ENCODE measurements at places on chromosomes 2 and 18.

DNA sequence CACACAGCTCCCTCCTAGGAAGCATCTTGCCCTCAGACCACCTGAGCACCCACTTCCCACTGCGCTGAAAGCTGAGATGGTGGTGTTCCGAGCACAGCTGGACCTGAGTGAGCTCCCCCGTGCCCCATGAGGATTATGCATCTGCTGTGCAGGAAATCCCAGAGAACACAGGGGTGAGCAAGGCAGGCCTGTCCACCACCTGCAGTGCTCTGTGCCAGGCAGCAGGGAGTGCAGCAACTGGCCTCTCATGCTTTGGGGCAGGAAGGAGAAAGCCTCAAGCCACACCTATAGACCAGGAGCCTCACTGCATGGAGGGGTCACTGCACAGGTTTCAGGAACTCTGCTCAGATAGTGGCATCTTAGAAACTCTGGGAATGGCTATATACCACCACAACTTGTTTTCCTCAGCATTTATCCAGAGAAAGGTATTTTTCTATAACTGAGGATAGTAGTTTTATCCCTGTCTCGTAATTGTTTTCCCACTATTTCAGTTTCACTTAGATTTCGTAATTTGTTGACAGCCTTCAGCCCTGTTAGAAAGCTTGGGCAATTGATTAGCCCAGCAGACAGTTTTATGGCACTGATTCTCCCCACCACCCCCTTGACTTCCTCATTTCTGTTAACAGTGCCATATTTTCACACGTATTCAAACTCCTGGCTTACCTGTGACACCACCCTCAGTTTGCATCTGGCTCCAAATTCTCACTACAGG is 144.3 kb upstream of the DAPL1 start:
- DNase-seq, result no peak

DNA sequence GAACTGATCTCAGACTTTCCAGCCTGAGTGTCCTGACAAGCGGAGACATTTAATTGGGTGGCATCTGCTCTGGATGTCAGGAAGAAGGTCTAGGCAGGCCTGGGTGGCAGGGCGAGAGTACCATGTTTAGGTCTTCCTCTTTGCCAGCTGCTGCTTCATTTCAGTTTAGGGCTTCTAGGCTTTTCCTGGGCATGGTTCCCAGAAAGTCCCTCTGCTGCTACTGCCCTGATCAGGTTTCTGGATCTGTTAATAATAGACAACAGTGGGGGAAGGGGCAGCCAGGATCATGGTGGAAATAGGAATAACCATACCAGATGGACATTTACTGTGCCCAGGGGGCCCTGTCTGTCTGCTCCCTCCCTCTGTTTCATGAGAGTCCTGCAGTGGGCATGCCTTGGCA is 2.3 kb upstream of the PLCD4 start:
- DNase-seq, result no peak

DNA sequence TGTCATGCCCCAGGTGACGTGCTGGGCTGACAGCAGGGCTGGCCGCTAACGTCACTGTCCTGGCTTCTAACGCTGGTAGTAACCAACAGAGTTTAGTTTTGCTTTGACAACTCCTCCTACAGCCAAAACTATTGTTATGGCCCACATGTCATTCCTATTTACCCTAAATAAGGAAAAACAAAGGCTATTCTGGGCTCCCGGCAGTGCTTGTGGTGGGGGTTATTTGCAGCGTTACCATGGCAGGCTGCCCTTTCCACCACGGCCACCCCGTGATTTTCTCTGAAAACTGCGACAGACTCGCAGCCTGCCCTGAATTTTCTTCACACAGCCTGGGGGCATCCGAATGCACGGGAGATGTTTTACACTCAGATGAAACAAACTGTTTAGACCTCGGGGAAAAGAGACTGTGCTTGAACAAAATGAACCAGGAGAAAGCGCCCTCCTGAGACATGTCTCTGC is 115.2 kb downstream of the FAM210A start:
- no peak for DNase-seq

DNA sequence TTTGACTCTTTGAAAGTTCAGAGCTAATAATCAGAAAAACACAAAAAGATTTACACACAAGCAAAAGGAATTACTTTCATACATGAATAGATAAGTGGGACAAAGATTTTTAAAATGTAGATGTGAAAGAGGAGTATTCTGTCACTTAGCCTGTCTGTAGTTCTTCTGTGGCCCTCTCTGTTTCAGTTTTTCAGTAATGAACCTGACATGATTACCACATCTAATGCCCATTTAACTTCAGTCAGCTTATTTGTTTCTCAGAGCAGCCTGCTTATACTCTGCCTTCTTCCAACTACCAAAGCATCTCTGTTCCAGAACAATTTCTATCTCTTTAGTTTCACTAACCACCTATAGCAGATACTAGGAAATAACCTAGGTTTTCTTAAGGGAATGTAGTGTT is 34.4 kb upstream of the ACADL start:
- DNase-seq, result no peak

DNA sequence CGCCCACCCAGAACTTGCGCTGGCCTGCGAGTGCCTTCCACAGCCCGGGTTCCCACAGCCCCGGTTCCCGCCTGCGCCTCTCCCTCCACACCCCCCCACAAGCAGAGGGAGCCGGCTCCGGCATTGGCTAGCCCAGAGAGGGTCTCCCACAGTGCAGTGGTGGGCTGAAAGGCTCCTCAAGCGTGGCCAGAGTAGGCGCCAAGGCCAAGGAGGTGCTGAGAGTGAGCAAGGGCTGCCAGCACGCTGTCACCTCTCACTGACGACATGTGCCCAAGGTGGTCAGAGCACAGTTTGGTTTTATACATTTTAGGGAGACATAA is 15.3 kb upstream of the PXDN start:
- no peak for DNase-seq

DNA sequence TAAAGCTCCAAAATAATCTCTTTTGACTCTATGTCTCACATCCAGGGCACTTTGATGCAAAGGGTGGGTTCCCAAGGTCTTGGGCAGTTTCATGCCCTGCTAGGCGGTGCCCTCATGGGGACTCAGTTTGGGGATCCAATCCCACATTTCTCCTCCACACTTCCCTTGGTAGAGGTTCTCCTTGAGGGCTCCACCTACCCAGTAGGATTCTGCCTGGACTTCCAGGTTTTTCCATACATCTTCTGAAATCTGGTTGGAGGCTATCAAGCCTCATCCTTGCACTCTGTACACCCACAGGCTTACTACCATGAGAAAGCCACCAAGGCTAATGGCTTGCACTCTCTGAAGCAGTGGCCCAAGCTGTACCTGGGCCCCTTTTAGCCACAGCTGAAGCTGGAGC is 49.8 kb upstream of the ERMN start:
- DNase-seq, result no peak

- DNase-seq, result peak; percentile 85
Measured at GRCh38 chr2:39620067-39620466, 45.6 kb upstream of the TMEM178A start.

GRCh38 chr18:40120796-40121391 is 1834.1 kb upstream of the PIK3C3 start:
- no peak for DNase-seq

- DNase-seq, result no peak
Measured at GRCh38 chr2:157164370-157164769, 93.1 kb upstream of the GALNT5 start.

GRCh38 chr2:84194949-84195644 is 264.0 kb downstream of the SUCLG1 start:
- no peak for DNase-seq

DNA sequence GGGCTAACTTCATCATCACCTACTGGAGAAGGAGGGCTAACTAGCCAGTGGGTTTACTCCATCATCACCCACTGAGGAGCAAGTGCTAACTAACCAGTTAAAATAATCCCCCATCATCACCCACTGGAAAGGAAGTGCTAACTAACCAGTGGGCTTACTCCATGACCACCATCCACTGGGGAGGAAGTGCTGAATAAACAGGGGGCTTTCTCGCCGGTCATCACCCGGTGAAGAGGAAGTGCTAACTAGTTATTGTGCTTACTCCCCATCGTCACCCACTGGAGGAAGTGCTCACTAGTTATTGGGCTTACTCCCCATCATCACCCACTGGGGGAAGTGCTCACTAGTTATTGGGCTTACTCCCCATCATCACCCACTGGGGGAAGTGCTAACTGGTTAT is 124.4 kb upstream of the SALL3 start:
- DNase-seq, result no peak

- DNase-seq, result no peak
Measured at GRCh38 chr2:48116497-48116896, 210.2 kb upstream of the FBXO11 start.

DNA sequence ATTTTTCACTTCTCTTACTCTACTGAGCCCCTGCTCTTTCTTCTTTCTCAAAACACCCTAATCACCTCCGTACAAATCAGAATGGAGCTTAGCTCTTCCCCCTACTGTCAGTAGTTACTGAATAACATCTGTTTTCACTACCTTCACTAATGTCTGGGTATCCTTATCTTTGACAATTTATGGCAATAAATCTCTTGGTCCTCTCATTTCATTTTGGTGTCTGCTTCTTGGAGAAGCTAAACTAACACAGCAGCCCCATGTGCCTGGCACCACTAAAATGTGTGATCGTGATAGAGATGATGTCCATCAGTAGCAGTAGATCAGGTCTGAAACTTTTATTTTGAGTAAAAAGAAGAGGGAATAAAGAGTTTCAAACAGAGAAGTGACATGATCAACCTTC is 496.5 kb downstream of the PID1 start:
- no peak for DNase-seq

GRCh38 chr2:96788442-96789244 is 27.4 kb upstream of the CNNM3 start:
- no peak for DNase-seq

GRCh38 chr2:78992451-78992806 is 33.1 kb upstream of the REG3G start:
- DNase-seq, result no peak

GRCh38 chr2:65424391-65424790 is 8.0 kb downstream of the SPRED2 start:
- DNase-seq, result no peak

DNA sequence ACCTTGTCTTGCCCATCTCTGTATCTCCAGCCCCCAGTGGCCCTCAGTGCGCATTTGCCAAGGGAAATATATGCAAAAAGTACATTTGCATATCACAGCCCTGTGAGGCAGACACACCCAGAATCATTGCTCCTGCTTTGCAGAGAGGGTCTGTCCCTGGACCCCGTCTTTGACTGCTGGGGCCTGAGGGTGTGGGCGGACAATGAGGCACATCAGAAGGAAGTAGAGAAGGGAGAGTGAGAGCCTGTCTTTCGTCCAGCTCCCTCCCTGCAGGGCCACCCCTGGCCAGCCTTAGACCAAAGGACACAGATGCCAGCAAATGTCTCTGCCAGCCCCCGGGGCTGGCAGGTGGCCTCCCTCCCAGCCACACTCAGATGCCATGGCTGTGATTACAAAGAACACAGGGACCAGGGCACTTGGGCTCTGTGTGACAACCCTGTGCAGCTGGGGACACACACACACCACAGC is 516.2 kb upstream of the MYT1L start:
- DNase-seq, result no peak

- DNase-seq, result no peak
Measured at GRCh38 chr2:99275882-99276281, 20.4 kb upstream of the LYG2 start.

DNA sequence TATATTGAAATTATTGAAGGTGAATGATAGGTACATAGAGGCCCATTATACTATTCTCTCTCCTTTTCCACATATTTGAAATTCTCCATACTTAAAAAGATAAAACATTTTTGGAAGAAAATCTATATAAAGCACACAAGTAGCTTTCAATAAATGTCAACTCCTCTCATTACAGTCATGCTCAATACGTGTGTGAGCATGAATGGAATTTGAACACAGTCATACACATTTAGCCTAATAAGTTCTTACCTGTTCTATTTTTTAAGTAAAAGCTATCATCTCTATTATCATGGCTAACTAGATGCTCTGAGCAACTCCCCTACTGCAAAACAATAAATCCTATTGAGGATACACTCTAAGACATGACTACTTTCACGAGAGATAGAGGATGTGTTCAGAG is 41.9 kb upstream of the SPATS2L start:
- no peak for DNase-seq

- DNase-seq, result no peak
Measured at GRCh38 chr2:126792993-126793392, 105.7 kb upstream of the TEX51 start.

- DNase-seq, result no peak
Measured at GRCh38 chr2:70935468-70936164, at the start of gene ATP6V1B1. Gene ATP6V1B1 (plus strand): TSS chr2:70935900. CDS start chr2:70935955, 55 bp downstream.

- DNase-seq, result no peak
Measured at GRCh38 chr2:19255481-19255880, 102.9 kb downstream of the OSR1 start.

- DNase-seq, result no peak
Measured at GRCh38 chr2:143906850-143907249, 613.1 kb downstream of the ZEB2 start.

DNA sequence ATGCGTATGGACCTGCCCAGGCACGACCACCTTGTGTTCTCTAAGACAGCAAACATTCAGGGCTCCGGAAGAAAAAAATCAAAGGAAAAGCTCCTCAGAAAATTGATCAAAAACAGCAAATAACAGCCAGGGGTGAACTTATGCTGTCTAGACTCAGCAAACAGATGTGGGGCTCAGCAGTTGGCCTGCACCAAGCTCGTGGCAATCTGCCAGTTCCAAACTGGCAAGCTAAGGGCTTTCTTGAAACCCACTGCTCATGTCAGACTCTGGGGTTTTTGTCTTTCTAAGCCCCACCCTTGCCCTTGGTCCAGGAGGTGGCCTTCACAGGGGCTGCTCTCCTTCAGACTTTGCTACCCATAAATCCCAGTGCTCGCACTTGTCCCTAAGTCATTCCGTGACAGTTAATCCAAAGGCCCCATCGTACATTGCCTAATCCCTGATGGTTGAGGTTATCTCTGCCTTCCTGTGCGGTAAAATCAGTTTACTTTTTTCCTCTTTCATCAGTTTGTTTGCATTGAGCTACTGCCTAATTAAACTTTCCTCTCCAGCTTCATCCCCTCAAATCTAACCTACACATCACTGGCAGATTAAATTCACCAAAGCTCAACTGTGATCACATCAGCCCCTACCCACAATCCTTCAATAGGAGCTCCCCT is 408.0 kb downstream of the LRATD1 start:
- no peak for DNase-seq

DNA sequence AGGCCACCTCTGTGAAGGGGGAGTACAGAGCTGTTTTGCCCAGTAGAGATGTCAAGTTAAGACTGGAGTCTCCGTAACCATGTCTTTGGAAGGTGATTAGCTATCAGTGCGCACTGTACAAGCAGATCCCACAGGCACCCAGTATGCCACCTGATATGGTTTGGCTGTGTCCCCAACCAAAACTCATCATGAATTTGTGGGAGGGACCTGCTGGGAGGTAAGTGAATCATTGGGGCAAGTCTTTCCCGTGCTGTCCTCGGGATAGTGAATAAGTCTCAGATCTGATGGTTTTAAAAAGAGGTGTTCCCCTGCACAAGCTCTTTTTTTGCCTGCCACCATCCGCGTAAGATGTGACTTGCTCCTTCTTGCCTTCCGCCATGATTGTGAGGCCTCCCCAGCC is 90.2 kb downstream of the ACTR2 start:
- DNase-seq, result no peak
